T-cell (primary cell): ENCODE measurements at places on chromosomes 1 and 21.

DNA sequence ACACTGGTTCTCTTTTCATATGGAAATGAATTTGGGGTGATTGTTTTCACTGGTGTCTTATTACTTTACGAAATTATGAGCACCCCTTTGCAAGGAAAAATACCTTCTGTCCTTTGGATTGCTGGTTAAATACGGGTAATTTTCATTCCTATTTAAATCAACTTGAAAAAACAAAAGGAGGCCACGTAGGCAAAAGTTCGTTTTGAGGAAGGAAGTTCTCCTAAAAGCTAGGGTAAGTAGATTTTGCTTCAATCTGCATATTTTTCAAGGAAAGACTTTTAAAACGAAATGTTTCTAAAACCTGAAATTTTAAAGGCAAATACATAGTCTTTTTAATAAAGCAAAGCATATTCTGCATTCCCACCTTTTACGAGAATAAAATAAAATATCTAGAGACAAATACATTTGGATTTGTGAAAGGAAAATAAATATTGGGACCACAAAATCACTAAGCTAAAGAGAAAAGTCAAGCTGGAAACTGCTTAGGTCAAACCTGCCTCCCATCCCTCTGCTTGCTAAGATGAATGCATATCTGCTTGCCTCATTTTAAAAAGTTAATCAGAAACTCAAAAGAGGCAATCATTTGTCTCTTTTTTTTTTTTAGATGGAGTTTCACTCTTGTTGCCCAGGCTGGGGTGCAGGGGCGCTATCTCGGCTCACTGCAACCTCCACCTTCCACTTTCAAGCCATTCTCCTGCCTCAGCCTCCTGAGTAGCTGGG, 70.9 kb upstream of the ETS2 start:
- DNase-seq = no peak

GRCh38 chr1:89089962-89090361, 25.0 kb upstream of the GBP1 start:
- DNase-seq = no peak

GRCh38 chr21:15804247-15805005, 74.6 kb downstream of the USP25 start:
- no peak for DNase-seq

DNA sequence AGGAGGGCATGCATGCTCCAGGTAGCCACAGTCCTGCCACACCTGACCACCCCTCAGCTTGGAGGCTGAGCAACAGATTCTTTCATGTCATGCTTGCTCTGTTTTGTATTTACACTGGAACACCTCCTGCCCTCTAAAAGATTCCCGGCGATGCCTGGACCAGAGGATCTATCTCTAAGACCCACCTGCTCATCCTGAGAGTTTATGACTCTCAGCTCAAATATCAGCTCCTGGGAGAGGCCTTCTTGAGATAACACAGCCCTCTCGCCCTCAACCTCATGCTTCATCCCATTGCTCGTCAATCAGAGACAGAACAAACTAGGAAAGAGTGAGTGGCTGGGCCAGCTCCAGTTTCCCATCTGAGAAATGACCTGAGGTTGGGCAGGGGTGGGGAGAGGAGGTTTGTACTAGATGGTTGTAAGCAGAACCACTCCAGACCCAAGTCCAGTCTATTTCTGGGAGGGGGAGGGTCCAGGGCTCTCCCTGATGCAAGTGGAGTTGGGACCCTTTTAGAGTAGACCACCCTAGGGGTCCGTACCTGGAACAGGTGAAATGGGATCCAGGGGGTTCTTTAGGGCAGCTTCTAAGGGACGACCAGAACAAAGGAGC, 524.5 kb downstream of the MATN1 start:
- no peak for DNase-seq

DNA sequence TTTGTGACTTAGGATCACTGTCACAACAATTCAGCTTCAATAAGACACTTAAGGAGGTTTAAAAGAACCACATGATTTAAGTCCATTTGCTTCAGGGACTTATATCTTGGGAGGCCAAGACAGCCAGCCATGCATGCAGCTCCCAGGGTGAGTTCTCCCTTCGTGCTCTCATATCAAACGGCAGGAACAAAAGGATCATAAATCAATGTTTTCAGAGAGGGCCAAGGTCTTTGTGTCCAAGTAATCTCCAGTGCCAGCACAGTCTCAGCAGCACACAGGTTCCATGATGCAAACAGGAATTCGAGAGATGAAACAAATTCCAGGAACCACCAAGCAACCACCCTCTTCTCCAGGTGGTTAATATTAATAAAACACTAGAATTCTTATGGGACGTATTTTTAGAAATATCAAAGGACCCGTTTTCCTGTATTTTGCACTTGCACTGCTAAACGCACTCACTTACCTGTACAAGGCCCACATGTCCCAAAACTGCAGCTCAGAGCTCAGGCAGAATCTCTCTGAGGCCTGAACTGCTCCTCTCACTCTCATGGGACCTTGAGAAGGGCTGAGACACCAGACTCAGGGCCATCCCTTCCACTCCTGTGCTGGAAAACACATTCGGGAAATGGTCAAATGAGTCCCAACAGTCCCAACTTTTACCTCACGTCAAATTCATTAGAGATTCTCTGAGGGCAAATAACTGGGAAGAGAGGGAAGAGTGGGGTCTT, 100.0 kb upstream of the RAB4A start:
- DNase-seq = no peak

GRCh38 chr1:232367293-232367692, 262.6 kb downstream of the SIPA1L2 start:
- no peak for DNase-seq

GRCh38 chr1:85734931-85735330, 26.7 kb upstream of the ZNHIT6 start:
- DNase-seq = no peak

GRCh38 chr1:29415861-29416260, 179.5 kb downstream of the PTPRU start:
- DNase-seq = no peak
